GF-D8 (cell line): ENCODE measurements at places on chromosomes 4 and X.

GRCh38 chr4:85475631-85476233 is 782 bp downstream of the ARHGAP24 start:
- DNase-seq = no peak

GRCh38 chr4:128068918-128069317 is 7.8 kb downstream of the LARP1B start:
- DNase-seq = no peak

- no peak for DNase-seq
These were observed 86.2 kb downstream of the NHSL2 start for GRCh38 chrX:71996826-71997225.

- DNase-seq = no peak
These were observed 88.6 kb downstream of the APBB2 start for GRCh38 chr4:41125558-41126311.

DNA sequence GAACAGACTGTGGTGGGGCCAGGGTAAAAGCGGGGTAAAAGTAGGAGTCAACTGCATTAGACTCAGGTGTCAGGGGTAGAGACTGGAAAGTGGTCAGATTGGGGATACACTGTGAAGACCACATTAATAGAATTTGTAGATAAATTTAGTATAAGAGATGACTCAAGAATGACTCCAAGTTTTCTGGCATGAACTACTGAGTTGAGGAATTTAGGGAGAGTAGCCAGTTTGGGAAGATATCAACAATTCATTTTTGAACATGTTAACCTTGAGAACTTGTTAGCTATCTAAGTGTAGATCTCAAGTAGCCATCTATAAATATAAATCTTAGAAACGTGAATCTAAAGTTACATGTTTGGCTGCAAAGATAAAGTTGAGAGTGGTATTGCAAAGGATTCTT is 206.9 kb upstream of the HCCS start:
- no peak for DNase-seq

GRCh38 chrX:42276982-42277690 is 353.8 kb upstream of the CASK start:
- DNase-seq = no peak

DNA sequence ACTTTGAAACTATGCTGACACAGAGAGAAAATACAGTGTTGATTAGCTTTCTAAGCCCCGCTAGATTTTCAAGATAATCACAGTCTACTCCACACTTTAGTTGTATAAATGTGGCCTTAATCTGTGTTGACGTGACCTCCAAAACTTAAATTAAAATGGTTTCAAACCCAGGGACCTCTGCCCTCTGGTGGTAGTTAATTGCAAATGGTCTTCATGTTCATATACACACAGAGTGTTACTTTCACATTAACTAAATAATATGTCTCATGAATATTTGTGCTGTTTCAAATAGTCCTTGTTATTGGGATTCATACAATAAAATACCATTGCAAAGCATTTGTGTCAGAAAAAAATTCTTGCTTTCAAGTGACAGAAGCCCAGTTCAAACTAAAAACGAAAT is 64.3 kb downstream of the TASL start:
- no peak for DNase-seq

DNA sequence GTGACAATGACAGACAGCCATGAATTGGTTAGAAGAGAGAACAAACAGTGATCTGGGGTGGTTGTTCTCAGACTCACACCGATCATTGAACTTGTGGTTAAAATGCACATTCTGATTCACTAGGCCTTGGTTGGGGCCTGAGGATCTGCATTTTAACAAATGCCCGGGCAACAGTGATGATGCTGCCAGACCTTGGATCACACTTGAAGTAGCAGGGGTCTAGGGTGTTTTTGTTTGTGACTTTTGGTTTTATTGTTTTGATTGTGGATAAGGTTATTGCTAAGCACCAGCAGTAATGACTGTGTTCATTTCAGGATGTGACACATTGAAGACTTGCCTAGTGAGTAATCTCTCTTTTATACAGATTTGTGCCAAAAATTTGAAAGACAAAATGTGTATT is 36.5 kb downstream of the TXLNG start:
- DNase-seq = no peak
